ENCODE measurements at places on chromosomes 4 and X.

DNA sequence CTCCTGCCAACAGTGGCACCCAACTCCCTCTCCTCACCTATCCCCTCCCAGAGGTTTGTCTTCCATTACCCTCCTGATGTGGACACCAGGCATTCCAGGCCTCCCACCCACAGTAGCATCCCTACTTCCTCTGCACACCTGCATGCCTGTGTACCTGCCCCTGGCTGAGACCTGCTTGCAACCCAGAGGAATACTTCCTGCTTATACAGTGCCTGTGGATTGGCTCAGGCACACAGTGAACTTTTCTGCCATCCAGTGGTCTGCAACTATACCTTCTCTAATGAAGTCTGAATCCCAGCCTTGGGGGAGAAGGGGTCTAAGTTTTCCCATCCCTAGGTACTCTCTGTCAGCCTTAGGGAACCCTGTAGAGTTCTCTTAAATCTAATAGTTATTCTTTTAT, 169.9 kb downstream of the IQCM start:
- no peak for DNase-seq

DNA sequence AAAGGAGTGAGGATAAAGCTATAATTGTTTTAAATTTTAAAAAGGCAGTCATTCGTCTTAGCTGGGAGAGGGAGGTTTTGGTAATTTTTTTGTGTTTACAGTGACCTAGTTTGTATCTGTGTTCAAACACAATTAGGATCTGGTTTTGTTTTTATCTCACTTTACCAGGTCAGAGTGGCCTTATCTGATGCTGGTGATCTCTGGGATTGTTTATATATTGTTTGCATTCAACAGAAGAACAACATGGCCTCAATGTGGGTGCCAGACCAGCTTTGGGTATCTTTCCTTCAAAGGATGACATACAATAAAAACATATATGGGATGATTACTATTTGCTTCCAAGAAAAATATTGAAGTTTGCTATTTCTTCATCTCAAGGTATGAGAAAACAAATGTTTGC, 272.2 kb upstream of the UGT8 start:
- DNase-seq, result no peak

DNA sequence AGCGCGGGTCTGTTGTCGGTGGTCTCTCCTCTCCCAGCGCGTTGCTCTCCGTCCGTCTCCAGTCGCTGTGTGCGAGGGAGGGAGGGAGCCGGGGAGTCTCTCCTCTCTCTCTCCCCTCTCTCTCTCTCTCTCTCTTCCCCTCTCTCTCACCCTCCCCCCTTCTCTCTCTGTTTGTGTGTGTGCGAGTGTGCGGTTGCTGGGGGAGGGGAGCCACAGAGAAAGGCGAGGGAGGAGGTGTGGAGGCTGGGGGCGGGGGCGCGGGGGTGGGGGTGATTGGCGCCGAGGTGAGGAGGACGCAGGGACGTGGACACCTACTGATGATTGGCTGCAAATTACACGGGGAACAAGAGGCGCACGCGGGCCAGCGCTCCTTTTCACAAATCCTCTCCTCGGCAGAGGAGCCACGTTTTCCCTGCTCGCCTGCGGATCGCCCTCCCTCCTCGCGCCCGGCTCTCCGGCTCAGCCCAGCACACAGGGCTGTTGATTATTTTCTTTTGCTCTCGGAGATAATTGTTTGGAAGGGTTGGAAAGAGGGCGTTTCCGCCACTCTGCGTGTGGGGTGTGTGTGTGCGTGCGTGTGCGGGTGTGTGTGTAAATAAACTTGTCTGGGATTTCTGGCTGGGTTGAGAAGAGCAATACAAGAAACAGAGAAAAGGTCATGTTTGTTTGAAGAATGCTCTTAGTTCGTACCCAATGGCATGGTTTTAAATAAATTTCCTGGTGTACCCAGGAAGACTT, at the start of gene CXXC4:
Gene CXXC4, minus strand, starts transcription at position 73 of the 738 bp plus-strand sequence. CDS start 3,092 bp downstream, outside the sequence.
- DNase-seq, result no peak

DNA sequence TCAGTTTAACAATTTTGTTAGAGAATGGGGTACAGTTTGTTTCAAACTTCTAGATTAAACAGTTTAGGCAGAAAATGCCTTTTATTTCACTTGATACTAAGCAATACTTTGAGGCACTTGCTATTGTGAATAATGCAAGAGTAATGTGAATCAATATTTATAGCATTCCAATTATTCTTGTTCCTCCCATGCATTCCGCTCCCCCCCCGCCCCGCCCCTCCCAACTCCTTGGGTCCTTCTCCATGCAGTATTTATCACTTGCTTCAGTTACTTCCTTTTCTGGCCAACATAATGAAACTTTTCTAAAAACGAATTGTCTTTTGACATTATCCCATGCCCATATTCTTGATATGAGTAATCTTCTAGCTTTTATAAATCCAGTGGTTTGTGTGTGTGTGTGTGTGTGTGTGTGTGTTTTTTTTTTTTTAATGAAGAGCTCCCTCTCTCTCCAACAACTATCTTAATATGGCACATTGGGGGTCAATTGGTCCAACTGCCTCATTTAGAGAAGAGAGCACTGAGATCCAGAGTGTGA, 1.6 kb downstream of the BANK1 start:
- DNase-seq, result no peak

DNA sequence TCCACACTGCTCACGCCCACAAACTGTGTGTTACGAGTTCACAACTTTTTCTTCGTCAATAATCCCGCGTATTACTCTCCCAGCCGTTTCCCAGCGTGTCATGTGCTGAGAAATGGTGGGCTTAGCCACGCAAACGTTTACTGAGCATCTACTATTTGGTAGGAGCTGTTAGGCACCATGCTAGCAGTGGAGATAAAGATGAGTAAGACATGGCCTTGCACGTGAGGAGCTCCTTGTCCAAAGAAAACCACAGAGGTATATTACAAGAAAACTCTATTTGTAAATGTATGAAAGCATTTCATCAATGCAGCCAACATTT, 821 bp upstream of the TMEM128 start:
- no peak for DNase-seq

DNA sequence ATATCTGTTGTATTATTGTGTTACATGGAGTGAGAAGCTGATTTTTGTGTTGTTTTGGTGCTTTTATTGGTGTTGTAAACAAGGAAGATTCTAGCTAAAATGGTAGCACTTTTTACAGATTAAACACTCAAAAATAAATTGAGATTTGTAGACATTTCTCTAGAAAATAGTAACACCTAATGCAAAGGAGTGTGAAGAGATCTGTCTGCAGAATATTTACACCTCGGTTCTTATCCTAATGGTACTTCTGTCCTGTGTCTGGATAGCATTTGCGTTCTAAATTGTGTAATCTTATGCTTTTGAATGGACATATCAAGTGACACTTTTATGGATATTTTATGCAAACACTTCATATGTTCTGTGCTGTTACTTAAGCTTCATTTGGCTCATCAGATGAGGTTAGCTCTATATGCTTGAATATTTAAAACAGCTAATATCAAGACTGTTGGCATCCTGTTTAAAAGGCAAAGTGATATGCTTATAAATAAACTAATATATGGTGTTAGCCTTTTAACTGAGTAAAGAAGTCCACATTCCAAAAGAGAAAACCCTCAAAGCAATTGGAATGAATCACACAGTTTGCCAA, 6.0 kb downstream of the PCDH7 start:
- no peak for DNase-seq

DNA sequence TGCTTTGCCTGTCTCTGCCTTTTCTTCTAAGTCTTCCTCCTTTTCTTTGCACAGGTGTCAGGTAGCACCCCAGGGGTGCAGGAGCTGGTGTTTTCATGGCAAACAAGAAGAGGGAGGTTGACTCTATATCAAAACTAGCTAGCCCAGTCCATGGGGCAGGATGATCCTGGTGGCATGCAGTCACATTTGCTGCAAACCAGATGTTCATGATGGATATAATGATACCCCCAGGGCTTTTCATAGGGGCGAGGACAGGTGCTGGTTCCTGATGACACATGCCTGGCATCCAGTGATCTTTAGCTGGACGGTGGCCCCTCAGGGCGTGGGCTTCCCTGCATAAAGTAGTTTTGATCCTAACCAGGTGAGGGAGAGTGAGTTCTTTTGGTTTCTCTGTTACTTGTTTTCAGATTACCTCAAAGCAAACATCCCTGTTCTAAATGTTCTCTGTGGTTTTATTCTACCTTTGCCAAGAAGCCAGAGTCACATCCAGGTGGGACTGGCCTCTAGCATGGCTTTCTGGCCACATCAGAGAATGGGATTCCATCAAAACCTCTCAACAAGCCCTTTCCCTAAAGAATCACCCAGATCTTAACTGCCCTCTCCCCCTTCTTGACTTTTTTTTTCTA, 11.2 kb upstream of the UBA6 start:
- no peak for DNase-seq

DNA sequence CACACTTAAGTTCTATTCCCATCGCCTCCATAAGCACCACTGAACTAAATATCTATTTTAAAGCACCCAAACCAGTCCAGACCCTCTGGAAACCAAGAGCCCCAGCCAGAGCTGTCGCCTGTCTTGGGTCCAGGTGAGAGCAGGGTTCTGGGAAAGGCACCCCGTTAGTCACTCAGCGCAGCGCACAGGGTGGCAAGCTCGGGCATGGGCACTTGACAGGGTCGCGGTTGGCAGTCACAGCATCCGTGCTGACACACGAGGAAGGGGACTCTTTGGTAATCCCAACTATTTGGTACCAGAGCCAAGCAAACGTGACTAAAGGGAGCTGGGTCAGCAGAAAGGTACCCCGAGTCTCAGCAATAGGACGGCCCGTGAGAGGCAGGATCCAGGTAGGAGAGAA, 24.3 kb upstream of the ETNPPL start:
- no peak for DNase-seq

DNA sequence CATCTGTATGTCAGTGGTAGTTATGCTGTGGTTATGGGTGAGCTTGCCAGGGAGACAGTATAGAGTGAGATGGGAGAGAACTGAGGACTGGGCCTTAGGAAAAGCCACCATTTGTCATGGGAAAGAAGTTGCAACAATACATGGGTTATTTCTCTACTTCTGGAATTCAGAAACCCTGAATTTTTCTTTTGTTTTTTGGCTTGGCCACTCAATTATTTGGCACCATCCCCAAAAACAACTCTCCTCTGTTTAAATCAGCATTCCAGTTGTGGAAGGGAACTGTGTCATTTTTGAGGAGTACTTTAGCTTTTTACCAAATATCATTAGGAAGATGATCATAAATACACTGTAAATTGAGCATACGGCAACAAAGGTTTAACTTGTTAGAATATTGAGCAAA, 41.1 kb upstream of the ACSL4 start:
- DNase-seq, result no peak

GRCh38 chr4:6953751-6954380, 44.2 kb downstream of the TBC1D14 start:
- no peak for DNase-seq

DNA sequence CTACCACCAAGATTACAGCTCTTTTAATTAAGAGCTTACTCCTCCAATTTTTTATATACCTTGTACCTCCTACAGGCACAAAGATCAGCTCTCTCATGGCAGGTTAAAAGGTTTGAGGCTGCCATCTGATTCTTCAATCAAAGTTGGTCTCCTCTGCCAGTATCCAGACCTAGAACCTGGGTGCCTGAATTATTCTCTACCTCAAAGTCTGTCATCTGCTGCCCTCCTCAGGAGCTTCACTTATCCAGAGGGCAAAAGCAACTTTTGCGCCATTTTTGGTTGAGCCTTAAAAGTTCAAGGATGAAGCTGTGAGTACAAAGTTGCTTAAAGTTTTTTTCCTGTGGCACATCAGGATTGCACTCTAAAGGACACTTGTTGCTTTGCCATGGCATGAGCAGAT, 343.7 kb upstream of the PPP1R2C start:
- DNase-seq, result no peak

DNA sequence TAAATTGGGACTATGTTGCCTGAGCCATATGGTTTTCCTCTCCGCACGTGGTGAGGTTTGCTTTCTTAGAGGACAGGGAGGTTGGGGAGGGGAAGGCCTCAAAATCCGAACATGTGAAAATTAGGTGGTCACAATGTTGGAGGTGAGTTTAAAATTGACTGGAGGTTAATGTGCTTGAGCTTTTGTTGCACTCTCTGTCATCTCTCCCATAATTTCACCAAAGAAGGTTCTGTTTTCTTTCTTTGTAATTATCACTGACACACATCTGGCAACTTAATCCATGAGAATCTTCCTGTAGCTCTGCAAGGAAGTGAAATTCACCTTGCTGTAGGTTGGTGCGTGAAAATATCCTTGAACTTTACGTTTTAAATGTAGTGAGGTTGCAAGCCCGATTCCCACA, 225.5 kb downstream of the PDGFC start:
- no peak for DNase-seq

DNA sequence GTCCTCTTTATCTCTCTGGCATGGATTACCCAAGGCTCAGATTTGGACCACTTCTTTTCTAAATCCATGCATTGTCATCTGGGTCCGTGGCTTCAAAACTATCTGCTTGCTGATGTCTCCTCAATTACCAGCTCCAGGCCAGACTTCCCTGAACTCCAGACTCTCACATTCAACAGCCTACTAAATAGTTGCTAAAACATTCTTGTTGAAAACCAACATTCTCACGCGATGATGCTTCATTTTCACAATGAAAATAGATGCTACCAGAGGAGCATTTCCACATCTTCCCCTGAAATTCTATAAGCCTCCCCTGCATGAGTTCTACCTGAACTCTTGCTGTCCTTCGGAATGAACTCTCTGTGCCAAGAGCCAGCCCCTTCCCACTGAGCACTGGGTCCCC, 5.2 kb upstream of the TLR6 start:
- DNase-seq, result no peak

DNA sequence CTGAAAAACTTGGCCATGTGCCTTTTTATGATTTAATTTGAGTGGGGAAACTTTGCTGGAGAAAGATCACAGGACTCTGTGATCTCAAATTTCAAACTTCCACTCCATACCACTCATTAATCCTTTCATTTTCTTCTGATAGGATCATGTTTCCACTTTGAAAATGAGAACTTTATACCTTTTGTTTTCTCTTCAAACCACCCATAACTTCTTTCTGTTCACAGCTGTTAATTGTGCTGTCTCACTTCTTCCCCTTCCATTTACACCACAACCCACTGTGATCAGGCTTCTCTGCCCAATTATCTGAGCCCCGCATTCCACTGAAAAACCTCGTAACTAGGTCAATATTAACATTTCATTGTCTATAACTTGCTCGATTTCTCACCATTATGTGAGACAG, 47.0 kb upstream of the ARSJ start:
- no peak for DNase-seq

DNA sequence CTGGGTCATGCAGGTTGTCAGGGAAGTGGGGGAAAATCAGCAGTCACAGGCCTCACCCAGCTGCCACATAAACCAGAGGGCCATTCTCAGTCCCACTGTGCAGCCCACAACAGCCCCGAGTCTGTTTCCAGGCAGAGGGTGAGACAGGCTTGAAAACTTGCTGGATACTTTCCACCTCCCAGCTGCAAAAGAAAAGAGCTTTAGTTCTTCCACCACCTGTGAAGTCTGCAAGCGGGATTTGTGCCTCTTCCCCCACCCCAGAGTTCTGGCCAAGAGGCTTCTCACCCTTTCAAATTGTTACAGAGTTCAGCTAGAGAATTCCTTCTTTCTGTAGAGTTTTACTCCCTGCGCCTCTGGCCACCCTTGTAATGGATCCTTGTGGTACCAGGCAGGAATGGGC, 115.5 kb upstream of the ZDHHC15 start:
- no peak for DNase-seq

- DNase-seq, result no peak
Measured at GRCh38 chr4:39637221-39637585, 1.5 kb downstream of the SMIM14 start.

GRCh38 chrX:153905481-153906095, 1.1 kb downstream of the AVPR2 start:
- no peak for DNase-seq
